ENCODE measurements at places on chromosomes 12 and 14.
A peak's percentile ranks its signal among the peaks of the same experiment; 100 is the strongest.

GRCh38 chr12:123531091-123531490 is 2.4 kb downstream of the RILPL1 start:
- DNase-seq, result no peak

- DNase-seq, result no peak
Measured at GRCh38 chr14:92005019-92005418, 34.8 kb downstream of the TRIP11 start.

- DNase-seq, result peak; percentile 27
Measured at GRCh38 chr12:48814262-48815125, 3.8 kb upstream of the CACNB3 start.

DNA sequence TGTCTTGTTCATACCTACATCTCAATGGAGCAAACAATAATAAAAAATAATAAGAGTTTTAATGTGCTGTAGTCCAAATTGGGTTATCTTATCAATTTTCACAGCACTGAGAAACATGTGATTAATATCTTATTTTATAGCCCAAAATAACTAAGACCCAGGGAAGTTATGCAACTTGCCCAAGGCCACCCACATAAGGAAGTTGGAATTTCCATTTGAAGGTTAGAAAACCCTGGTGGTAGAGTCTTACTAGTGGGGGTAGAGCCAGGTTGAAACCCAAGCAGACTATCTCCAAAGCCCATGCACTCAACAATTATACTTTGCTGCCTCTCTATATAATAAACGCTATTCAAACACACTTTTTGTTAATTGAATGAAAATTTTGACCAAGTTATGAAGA is 270.0 kb upstream of the CAND1 start:
- DNase-seq, result no peak

DNA sequence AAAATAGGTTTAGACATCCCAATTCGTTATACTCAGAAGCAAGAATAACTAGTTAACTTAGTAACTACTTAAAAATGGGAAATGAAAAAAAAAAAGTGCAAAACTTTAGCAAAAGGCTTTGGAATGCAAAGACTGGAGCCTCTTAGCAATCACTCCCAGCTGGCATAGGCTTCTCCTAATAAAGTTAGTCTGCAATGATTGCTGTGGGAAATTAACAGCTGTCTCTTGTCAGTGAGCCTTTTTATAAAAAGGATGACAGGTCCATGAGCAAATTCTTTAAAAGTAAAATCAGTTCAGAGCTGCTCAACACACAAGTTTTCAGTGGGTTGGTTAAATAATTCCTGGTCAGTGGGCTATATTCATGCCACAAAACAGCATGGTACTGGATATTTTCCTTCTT is 7.4 kb upstream of the SYCP3 start:
- DNase-seq, result no peak

DNA sequence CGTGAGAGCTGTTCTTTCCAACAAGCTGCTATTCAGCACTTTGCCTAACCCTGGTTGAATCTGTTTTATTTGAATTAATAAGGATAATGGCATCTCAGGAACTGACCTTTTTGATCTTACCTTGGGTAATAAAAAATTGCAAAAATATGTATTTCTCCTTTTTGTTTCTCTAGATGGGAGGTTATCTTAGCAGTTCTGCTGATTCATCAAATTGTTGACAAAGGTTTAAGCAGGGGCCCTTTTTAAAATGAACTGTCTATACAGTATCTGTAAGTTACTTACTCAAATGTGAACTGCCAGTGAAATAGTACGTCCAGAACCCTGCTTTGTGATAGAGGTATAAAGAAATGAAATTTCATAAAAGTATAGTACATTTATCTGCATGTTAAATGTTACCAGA is 681 bp downstream of the TSHR start:
- DNase-seq, result no peak

DNA sequence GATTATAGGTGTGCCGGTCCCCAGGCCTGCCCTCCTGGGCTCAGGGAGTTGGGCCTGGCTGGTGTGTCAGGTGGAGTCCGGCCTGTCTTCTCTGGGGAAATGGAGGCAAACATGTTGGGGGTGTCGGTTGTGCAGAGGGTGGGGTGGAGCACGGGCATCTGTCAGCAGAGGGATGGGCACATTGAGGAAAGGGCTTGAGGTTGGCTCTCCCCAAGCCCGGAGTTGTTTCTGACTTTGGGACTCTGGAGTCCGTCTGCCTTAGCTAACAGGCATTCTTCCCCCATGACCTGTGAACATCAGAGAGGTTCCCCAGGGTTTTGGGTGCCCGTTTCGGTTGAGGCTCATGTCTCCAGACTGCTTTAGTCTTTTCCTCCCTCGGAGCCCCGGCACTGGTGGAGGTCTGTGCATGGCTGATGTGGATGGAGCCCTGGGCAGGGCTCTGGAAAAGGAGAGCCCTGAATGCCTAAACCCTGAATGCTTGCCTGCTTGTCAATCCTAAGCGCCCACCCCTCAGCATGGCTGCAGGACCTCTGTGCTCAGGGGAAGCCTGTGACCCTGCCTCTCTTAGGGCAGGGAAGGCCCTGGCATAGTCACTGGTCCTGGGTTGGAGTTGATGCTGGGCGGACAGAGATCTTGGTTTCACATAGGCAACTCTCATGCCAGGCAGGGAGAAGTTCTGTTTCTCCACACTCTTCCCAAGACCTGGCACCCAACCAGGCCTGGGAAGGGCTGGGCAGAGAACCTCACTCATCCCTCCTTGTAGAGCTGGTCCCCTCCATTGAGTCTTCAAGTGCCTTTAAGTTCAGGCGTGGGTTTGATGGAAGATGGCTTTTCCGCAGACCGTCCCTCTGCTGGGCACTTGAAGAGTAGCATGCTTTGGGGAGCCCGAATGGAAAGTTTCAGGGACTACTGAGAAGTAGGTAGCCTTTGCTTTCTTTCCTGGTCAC is 12.9 kb downstream of the NYNRIN start:
- no peak for DNase-seq

GRCh38 chr12:124422570-124423523 is 128.0 kb downstream of the RFLNA start:
- DNase-seq, result peak; percentile 85

DNA sequence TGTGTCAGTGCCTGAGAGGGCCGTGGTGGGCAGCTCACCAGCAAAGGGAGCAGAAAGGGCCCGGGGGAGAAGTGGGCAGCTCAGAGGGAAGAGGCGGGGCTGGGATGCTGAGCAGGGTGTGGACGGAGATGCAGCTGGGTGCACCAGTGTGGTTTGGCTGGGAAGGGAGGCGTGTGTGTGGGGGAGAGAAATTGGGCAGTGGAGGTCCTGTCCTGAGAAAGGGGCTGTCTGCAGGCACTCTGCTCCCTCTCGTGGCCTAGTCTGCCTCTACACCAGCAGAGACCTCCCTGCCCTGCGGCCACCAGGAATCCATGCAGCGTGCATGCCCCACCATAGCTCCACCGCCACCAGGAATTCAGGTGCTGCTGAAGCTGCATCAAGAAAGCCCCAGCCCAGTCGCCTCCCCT is 6.4 kb downstream of the TMEM121 start:
- DNase-seq, result no peak

DNA sequence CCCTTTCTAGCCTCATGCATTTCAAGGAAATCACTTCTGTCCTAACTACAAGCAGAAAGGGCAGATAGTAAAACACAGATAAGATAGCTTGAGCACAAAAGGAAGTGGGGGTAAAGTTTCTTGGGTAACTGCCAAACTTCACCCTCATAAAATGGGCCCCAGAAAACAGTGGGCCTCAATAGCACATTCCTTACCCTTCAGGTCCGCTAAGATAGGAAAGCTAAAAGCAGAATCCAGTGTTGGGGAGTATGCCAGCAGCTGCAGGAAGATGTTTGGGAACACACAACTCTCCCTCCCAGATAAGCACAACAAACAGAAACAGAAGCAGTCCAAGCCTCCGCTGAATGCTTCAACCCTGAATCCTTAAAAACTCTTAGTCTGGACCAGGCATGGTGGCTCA is 110.9 kb upstream of the MGAT4C start:
- no peak for DNase-seq

- no peak for DNase-seq
Measured at GRCh38 chr12:32499048-32499447, 99.7 kb downstream of the FGD4 start.

DNA sequence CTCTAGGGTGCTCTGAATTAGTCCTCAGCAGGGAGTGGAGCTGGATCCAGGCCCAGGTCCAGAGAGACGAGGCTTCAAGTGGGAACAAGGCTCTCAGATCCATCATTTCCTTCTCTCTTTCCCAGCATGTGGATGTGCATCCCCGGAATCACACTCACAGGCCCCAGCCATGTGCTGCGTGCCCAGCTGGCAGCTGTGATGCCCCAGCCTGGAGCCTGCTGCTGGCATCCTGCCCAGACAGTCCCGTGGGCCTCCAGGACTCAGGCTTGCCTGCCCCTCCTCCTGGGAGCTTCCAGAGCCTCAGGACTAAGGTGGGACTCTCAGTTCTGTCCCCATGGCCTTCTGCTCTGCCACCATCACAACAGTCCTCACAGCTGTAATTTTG is 6.2 kb upstream of the KRT84 start:
- DNase-seq, result no peak

- no peak for DNase-seq
Measured at GRCh38 chr14:32662211-32662610, 276.5 kb upstream of the NPAS3 start.

DNA sequence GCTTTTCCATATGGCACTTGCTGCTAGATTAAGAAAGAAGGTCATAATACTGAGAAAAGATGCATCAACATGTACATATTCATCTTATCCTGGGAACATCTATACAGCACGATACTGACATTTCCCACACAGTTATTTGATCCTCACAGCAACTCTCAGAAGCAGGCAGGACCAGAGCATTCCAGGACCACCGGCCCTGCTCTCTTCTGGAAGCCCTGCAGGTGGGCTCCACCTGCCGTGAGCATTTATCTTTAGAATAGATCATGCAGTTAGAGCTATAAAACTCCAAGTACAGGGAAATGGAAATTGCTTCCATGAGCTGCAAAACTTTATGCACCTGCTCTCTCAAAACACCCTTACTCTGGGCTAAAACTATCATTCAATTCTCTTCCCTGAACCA is 5.5 kb upstream of the BDKRB1 start:
- no peak for DNase-seq

DNA sequence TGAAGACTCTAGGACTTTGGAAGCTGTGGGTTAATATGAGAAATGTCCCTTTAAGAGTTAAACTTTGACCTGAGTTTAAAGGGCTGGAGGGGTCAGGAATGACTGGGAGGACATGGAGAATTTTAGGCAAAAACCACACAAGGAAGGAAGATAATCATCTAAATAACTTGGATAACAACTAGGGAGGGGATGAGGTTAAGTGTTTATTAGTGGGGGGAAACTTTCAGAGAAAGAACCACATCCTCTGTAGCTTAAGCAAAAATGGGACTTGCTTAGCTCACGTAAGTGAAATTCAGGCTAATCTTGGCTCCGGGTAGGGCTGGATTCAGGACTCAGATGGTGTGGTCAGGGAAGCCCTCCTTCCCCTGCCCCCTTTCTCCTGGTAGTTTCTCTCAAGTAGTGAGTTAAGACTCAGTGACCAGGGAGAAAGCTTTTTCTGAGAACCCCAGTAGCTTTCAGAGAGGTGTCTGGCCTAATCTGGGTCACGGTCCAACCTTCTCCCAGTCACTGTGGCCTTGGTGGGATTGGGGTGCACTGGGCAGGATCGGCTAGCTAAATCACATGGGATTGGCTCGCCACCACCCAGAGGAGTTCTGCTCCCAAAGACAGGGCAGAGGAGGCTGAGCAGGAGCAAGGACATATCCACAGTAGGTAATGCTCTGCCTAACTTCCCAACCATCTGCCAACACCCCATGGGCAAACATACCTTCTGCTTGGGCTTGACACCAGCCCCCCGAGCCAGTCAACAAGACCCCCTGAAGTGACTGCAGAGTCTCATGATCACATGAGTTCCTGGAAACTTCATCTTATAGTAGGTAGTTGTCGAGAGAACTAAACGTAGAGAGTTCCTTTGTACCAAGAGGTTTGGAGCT is 52.8 kb downstream of the ARF6 start:
- DNase-seq, result no peak

DNA sequence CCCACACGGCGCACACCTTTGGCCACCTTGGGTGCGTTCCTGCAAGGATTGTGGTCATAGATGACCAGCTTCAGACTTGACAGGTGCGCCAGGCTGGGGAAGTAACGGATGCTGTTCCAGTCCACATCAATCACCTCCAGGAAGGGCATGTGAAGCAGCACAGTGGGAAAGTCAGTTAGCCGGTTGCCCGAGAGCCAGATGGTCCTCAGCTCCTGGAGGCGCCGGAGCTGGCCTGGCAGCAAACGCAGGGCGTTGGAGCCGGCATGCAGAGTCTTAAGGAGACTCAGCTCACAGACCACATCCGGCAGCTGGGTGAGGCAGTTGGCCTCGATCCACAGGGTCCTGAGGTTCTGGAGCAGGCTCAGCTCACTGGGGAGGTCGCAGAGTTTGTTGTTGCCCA is 581 bp downstream of the LRRC10 start:
- DNase-seq, result no peak

DNA sequence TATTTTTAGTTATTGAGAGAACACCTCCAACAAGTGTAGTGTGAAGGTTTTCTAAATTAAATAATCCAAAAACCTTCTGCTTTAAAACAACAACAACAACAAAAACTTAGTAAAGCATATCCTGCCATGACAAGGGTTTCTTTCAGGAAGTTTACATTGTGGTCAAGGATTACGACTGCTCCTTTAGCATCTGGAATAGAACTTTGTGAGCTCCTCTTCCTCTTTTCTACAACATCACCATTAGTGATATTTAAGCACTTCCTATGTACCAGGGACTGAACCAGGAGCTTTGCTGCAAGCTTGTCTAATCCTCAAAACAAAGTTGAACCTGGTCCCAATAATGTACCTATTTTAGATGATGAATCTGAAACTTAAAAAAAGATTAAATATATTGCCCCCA is 315.4 kb upstream of the KITLG start:
- DNase-seq, result no peak

DNA sequence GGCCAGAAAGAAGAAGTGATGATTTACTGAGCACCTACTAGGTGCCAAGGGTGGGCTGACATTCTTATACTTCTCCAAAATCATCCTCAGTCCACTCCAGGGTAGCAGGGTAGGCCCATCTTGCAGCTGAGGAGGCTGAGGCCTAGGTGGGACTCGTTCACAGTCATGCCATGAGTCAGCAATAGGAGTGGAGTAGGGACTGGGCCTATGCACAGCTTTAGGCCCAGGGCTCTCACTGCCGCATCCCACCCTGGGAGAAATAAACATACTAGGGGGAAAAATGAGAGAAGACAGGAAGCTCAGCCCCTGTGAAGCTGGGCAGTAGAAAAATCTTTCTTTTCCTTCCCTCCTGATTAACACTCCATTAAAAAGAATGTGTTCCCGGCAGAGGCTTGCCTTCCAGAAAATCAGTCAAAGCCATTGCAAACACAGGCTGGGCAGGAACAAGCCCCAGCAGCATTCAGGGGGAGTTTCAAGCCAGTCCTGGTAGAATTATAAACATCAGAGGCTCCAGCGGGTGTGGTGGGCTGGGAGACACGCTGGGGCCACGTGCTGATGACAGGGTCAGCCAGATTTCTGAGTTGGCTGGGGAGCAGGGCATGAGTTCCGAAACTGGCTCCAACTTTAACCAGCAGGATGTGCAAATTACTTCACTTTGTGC is 1.8 kb downstream of the HSPB8 start:
- peak; percentile 55 for DNase-seq

Measured in RCC 7860 (cell line).